ENCODE measurements at places on chromosomes 1 and 21.

DNA sequence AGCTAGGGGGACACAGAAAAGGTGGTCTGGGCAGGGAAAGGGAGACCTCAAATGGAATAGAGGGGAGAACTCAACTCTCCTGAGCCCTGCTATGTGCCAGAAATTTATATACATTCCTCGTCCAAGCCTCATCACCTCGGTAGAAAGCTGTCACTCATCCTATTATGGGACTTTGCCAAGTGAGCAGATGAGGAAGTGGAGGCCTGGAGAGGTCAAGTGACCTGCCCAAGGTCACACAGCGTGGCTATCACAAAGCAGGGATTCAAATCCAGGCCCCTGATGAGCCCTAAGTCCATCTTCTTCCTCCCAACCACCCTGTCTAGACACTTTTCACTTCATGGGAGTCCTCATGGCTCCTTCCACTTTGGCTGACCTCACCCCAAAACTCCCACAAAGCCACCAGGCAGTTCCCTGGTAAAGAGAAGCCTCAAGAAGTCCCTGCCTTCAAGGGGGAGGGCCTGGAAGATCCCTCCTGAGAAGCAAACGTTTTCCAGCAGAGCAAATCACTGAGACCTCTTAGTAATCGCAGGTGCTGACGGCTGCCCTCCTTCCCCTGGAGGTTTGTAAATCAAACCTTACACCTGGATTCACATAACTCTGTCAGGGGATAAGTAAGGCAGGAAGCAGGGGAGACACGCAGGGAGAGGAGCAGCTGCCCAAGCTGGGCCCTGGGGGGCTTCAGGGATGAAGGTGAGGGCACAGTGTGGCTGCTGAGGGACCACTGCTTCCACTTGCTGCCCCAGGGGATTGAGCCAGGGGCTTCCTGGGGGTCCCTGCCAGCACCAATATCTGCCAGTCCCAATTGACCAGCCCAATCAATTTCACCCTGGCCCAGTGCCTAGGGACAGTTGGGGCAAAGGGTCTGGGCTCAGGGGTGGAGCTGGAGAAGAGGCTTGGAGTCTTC, 351.2 kb downstream of the MATN1 start:
- no peak for DNase-seq

GRCh38 chr1:42956739-42957138, 1.9 kb downstream of the SLC2A1 start:
- no peak for DNase-seq

- DNase-seq: peak; percentile 63
Measured at GRCh38 chr1:204578867-204579664, 62.9 kb downstream of the MDM4 start.

DNA sequence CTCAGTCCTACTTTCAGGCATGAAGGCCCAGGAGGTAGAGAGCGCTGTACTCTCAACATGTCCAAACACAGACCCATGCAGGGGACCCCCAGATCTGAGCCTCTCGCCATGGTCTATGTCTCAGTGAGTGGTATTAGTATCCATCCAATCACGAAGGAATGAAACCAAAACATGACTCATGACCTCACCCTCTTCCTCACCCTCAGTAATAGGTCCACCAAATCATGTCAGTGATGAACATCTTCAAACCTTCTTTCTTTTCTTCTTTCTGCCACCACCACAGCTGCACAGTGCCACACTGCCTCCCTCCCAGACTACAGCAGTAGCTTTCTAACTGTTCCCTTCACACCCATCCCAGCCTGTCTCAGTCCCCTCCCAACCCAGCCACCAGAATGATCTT, 16.8 kb downstream of the C1orf116 start:
- DNase-seq: no peak

DNA sequence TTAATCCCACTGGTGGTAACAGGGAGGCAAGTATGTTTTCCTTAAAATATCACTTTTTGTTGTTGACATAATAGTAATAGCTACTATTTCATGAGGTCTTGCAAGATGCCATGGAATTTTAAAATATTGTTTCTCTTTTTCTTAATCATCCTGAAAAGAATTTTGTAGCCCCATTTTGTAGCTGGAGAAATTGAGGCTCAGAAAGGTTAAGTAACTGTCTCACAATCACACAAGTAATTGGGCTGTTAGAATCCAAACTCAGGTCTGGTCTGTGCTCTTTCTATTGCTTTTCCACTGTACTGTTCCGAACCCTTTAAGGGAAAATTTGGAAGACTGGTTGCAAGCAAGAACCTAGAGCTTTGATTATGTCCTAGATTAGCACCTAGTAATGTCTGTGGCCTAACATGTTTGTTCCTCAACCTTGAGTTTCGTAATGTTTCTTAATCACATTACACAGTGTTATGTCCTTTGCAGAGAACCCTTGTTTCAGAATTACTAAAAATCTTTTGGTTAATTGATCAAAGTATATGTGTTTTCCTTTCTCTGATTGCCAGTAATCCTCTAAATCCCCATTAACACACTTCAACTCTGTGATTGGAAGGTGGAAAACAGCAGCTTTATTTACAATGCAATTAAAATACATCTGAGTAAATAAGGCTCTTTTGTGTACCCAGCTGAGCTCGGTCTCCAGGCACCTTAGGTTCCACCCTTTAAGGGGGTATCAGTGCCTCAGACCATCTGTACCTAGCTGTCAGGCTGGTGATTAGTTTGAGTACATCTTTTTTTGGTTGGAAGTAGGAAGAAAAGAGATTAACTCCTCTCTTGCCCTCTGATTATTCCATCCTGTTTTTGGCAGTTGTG, 10.4 kb downstream of the LRRC42 start:
- DNase-seq: no peak

- no peak for DNase-seq
Measured at GRCh38 chr1:221620437-221621384, 121.2 kb downstream of the DUSP10 start.

DNA sequence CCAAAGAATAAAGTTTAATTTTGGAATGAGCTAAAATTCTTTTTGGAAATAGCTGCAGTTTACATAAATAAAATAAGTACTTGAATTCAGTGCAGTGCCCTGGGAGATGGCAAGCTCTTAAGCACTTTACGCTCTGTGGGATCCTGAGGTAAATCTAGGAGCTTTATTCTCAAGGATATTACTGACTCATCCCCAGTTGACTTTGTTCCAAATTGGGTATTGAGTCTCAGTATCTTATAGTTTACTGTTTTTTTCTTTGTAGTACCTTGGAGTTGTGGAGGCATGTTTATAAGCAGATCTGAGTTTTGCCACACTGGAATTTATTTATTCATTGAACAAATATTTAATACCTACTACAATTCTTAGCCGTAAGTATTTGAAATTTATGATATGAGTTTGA, 27.4 kb upstream of the HRNR start:
- DNase-seq: no peak

GRCh38 chr1:168121401-168122011, 15.2 kb downstream of the GPR161 start:
- DNase-seq: no peak

DNA sequence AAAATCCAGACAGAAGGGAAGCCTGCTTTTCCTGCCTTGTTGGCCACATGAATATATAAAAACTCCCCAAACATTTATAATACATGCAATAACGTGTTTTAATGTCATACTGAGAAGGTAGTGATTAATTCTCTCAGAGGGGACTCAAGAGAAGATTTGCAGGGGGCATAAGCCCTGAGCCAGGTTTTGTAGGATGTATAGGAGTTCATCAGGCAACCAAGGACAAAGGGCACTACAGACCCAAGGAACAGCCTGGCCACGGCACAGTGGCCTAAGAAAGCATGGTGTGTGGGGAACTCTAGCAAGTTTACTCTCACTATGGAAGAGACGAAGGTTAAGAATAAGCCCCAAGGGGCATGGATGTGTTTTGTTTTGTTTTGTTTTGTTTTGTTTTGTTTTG, 15.4 kb upstream of the TNNI1 start:
- no peak for DNase-seq

GRCh38 chr1:181806746-181807145, 254.8 kb downstream of the ZNF648 start:
- no peak for DNase-seq

- no peak for DNase-seq
Measured at GRCh38 chr1:172905452-172905851, 145.3 kb downstream of the TNFSF18 start.

DNA sequence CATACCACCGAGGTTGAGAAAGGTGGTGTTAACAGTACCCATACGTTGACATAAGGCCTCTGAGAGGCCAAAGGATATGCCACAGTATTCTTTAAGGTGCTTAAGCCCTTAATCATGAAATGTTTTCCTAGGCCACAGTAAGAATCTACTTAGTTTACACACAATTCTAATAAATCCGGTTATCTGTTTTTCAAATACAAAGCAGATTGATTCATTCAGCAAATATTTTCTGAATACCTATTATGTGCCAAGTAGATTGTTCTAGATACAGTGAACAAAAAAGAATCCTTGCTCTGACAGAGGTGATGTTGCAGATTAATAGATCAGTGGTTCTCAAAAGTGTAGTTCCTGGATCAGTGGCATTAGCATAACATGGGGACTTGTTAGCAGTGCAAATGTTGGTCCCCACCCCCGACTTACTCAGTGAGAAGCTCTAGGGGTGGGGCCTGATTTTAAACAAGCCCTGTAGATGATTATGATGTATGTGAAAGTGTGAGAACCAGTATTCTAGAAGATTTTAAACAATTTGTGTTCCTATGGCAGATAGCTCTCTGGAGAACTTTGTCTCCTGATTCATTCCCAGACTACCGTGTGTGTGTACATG, 61.6 kb downstream of the NFIA start:
- DNase-seq: no peak

DNA sequence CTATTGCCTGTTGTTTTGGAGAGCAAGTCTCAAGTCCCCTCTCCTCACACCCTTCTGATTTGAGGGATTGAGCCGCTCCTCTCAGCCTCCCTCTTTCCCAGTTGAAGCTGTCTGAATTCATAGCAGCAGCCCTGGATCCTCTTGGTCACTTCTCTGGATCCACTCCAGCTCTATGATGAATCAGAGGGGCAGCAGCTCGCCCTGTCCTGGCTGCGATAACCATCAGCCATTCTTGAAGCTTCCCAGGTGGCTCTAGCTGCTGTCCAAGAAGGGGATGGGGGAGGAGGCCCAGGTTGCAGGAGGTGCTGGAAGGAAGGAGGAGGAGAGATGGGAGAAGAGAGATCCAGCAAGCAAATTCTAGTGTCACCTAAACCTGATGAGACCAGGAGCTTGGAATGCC, 31.3 kb downstream of the WNT4 start:
- no peak for DNase-seq

GRCh38 chr1:65372557-65372956, 47.9 kb upstream of the LEPR start:
- no peak for DNase-seq

DNA sequence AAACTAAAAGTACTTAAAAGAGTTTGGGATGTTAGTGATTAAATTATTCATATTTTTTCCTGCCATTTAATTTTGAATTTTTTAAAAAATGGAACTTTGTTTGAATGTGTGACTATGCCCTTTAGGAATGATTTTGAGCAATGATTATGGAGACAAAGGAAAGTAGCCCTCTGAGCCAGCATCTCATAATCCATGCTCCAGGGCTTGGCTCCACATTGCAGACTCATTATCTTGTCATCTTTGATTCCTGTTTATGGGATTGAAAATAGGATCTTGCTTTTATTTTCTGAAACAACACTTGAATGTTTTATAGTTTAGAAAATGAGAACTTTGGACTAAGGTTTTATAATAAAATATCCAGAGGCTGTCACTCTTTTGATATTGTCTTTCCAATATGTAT, 14.5 kb downstream of the AXDND1 start:
- DNase-seq: no peak

DNA sequence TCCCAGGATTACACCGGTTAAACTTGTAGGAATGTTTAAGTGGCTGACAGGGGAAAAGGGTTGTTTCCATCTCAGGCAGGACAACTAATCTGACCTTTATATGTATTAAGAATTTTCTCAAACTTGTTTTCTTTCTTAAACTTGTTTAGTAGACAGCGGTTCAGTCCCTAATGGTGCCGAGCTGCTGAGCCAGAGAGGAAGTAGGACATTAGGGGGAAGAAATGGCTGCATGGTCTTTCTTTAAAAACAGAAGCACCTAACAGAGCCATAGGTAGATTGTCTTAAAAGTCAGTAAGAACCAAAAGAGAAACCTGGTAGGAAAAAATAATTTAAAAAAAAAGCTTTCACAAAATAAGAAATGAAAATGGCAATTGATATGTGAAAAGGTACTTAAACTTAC, 3.3 kb downstream of the GBP4 start:
- no peak for DNase-seq

GRCh38 chr1:27496604-27497155, 6.7 kb upstream of the WASF2 start:
- peak; percentile 68 for DNase-seq

DNA sequence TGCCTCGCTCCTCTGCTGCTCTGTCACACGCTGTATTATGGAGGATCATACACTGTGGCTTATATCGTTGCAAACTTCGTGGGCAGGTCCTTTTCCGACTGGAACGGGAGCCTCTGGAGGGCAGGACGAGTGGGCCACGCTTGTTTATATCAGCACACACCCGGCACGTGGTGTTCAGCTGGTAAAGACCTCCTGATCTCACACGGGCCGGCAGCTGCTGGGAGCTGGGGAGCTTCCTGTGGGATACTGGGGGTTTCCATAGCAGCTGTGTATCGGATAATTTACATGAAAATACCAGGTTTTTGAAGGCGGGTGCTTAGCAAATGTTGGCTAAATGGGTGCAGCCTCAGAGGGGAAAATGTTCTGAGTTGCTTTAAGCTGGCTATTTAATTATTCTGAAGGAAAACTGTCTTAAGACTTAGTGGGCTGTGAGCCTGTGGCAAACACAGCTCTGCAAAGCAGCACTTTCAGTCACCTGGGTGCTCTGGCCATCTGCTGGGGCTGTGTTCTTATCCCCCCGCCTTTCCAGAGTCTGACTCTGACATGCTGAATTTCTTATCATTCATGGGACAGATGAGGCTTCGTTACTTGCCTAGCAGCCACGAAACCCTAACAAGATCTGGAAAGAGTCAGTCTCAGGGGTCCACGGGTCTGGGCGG, 103.6 kb upstream of the GCLM start:
- peak; percentile 63 for DNase-seq

DNA sequence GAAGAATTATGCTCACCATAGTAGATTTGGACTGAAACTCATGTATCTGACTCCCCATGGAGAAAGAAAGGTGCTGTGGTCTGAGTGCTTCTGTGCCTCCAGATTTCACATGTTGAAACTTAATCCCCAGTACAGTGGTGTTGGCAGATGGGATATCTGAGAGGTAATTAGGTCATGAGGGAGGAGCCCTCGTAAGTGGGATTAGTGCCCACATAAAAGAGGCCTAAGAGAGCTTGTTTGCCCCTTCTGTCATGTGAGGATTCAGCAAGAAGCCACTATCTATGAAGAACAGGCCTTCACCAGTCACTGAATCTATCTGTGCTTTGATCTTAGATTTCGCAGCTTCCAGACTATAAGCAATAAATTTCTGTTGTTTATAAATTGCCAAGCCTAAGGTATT, 150.1 kb downstream of the PLPP3 start:
- DNase-seq: no peak

- no peak for DNase-seq
Measured at GRCh38 chr1:36253161-36253862, 29.1 kb downstream of the THRAP3 start.

GRCh38 chr1:41812453-41812852, 106.3 kb downstream of the HIVEP3 start:
- DNase-seq: no peak
